ENCODE measurements at places on chromosomes 3 and 15. TPM values are rescaled to one million over a fixed set of nuclear protein-coding genes. Genes with fewer than 3 reads are reported as not detected.

Gene TAGLN3
- not detected for total RNA-seq

Gene RBMS3
- total RNA-seq: 0.34 TPM

Gene FYCO1
- 4.9 TPM for total RNA-seq

Gene EPHB1
- total RNA-seq: not detected

Gene GP9
- not detected for total RNA-seq

Gene CFAP44
- 2.6 TPM for total RNA-seq

Gene ATG7
- 17.4 TPM for total RNA-seq

Gene ELL3
- 1.6 TPM for total RNA-seq

Gene RASGRP1
- total RNA-seq: 0.37 TPM

Gene DCLK3
- not detected for total RNA-seq

Gene GOLGA6B
- total RNA-seq: 0.09 TPM

Gene CCDC12
- 52.3 TPM for total RNA-seq

Gene PAK6
- total RNA-seq: 0.14 TPM

Measured in A549 treated with DMSO at 1 μM for 4 hours (cell line).